ENCODE measurements at places on chromosomes 5 and 9.

- DNase-seq: no peak
Measured at GRCh38 chr9:119801311-119801710, 432.1 kb upstream of the BRINP1 start.

GRCh38 chr5:179221196-179221876, 123.9 kb downstream of the ADAMTS2 start:
- no peak for DNase-seq

- DNase-seq: no peak
Measured at GRCh38 chr9:84538879-84539278, 130.7 kb upstream of the NTRK2 start.

DNA sequence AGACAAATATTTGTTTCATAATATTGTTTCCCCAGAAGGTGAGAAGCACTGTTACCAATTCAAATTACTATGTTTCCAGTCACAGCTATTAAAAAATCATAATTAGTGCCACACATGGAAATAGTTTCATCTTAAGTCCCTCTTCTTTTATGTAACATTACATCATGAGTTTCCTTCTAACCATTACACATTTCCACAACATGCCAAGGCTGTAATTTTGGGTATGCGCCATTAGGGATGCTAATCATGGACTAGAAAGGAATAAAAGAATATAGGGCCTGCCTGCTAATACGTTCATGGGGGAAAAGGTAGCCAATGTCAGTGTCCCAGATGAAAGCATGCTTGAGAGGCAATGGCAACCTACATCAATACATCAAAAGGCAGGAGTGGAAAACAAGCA, 142.5 kb upstream of the LPAR1 start:
- DNase-seq: no peak

DNA sequence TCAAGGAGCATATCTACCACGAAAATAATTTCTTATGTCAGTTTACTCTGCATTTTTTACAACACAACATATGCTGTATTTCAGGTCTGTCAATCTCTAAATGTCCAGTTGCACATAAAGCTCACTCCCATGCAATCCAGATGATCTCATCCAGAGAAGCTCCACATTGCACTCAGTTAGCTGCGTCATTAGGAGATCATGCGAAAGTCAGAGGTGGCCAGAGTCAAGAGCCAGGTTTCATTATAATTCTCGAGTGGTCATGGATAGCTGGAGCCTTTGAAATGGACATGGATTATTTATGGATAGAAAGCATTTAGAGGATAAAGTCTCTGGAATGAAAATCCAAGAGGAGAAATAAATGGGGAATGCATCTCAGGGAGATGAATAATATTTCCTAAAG, 232.3 kb downstream of the GAS1 start:
- DNase-seq: no peak

GRCh38 chr5:173699966-173700365, 83.5 kb upstream of the BOD1 start:
- DNase-seq: no peak

DNA sequence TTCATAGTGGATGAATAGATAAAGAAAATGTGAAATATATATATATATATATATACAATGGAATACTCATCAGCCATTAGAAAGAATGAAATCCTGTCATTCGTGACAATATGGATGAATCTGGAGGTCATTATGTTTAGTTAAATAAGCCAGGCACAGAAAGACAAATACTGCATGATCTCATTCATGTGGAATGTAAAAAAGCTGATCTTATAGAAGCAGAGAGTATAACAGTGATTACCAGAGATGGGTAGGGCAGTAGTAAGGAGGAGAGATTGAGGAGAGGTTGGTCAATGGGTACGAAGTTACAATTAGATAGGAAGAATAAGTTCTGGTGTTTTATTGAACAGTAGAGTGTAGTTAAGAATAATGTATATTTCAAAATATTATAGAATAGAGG, 19.7 kb upstream of the PCDHAC2 start:
- DNase-seq: no peak

- no peak for DNase-seq
Measured at GRCh38 chr5:149982505-149982904, 17.9 kb downstream of the TIGD6 start.

- no peak for DNase-seq
Measured at GRCh38 chr5:17989036-17989435, 354.8 kb downstream of the TAF11L14 start.

GRCh38 chr5:181138258-181138657, 7.3 kb upstream of the OR2V1 start:
- no peak for DNase-seq

DNA sequence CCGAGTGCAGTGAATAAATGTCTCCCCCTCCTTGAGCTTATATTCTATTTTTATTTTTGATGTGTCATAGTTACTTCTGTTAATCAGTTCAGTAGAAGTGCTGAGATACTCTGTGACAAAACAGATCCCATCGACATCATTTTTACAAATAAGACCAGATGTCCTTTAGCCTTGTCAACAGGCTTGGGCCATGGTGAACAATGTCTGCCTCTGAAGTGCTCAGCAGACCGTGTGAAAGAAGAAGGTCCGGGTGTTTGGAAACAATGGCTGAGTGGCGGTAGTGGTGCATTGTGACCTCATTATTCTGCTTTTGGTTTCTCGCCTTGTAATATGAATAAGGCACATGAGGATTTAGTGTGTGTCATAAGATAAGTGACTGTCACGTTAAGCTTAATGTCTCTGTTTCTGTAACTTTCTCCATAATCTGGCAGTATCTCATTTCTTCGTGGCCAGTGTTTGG, 71.2 kb downstream of the SYK start:
- no peak for DNase-seq

DNA sequence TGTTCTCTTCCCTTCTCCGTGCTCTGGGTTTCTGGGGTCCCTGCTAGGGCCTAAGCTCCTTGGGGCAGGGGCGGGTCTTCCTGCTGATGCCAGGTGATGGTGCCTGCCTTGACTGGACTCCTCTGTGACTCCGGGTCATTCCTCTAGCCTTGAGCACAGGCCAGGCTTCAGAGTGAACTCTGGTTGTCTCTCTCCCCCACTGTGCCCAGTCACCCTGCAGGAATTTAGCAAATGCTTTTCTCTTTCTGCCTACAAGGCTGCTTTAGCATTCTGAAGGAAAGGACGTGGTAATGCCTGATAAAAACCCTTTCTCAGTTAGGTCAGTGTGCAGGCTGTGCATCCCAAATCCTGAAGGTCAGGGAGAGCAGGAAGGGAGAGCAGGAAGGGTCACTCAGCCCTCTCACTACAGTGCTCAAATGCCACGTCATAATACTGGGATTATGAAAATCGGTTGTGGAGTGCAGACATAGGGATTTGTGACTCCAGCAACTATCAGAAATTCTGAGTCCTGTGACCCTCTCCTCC, 2.7 kb downstream of the CXCL14 start:
- no peak for DNase-seq

GRCh38 chr5:36653044-36653705, 46.8 kb downstream of the SLC1A3 start:
- no peak for DNase-seq

- no peak for DNase-seq
Measured at GRCh38 chr9:70125621-70126263, 82.1 kb downstream of the MAMDC2 start.

DNA sequence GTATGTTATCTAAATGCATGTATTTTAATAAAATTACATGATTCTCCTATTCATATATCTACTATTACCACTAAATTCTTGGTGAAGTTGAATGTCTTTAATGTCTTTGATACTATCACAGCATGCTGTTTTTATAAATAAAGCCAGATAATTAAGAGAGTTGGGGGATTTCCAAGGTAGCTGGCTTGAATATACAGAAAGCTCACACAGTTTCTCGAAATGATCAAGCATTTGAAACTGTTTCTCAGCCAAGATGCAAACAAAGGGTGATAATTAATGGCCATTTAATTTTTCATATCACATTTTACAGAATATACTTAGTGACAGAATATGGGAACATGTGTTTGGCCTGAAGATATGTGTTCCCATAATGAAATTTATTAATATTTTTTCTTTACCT, 145.6 kb upstream of the CDH12 start:
- no peak for DNase-seq

GRCh38 chr5:21680641-21681040, 1172.5 kb downstream of the CDH12 start:
- no peak for DNase-seq

DNA sequence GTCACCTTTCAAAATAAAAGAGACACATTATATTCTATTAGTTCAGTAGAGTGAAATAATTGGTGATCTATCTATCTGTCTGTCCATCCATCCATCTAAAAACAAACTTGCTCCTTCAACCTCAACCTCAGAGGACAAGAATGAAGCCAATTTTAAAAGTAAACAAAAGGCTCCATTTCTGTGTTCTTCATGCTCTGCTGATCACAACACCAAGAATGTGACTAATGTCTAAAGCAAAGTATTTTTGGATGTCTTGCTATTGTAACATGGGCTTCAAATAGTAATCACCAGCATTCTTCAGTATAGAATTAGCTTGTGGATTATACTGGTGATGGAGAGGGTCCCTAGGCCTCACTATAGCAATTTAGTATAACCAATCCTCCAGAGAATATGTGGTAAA, 1304.4 kb downstream of the MAT2B start:
- DNase-seq: no peak

GRCh38 chr5:136007271-136007670, 21.5 kb upstream of the TGFBI start:
- DNase-seq: no peak

DNA sequence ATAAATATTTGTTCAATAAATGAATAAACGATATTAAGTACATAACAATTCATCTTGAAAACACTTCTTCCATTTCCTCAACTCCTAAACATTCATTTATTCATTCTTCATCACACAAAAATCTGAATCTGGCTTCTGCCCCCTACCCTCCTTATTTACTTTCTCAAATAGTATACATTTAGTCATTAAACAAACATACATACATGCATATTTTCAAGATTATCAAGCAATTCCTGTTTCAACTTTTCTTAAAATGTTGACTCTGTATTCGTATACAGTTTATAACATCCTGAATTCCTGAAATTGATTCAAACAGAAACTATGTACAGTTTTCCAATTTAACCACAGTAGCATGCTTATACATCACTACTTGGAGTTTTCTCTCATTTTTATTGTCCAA, 129.0 kb downstream of the MUSK start:
- no peak for DNase-seq

- no peak for DNase-seq
Measured at GRCh38 chr5:139681112-139681458, 32.9 kb downstream of the CXXC5 start.

DNA sequence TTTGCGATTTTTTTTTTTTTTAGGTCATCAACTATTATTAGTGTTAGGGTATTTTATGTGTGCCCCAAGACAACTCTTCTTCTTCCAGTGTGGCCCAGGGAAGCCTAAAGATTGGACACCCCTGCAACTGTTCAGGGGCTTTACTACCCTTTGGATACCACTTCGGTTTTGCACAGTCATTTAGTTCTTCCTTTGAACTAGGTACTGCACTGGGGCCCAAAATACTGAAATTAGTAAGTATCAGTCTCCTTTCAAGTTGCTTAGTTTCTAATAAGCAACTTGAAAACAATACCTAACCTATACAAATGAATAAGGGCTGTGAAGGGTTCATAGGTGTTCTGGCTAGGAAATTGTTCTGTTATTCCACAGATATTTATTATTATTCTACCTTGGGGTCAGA, 45.3 kb downstream of the CWC27 start:
- DNase-seq: no peak

DNA sequence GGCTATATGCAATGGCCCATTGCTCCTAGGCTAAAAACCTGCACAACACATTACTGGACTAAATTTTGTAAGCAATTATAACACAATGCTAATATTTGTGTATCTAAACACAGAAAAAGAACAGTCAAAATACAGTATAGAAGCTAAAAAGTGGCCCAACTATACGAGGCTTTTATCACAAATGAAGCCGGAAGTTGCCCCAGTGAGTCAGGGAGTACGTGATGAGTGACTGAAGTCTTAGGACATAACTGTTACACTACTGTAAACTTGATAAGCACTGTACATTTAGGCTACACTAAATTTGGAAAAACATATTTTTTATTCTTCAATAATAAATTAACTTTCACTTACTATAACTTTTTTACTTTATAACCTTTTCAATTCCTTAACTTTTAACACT, 105.2 kb upstream of the PRR16 start:
- no peak for DNase-seq

DNA sequence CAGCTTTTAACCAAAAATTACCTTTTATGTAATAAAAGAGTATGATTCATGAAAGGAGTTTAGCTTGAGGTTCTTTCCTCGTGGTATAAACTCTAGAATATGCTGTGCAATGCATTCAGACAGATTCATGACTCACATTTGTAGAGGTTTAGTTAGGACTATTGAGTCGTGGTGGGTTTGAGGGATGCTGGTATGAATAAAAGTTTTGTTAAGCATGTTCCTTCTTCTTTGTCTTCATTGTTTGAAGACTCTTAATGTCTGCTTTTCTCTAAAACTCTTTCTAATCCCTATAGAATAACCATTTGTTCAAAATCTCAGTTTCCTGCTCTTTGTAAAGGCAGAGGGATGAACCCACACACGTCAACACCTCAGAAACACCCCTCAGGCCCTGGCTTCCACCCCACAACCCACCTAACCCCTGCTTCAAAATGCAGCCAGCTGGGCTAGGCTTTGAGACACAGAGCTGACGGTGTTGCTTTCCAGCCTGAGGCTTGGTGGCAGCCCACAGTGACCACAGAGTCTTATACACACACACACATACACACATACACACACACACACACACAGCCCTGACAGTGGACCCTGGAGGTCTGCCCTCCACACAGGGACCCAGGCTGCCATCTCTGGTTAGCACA, 69.0 kb upstream of the IRX1 start:
- no peak for DNase-seq

DNA sequence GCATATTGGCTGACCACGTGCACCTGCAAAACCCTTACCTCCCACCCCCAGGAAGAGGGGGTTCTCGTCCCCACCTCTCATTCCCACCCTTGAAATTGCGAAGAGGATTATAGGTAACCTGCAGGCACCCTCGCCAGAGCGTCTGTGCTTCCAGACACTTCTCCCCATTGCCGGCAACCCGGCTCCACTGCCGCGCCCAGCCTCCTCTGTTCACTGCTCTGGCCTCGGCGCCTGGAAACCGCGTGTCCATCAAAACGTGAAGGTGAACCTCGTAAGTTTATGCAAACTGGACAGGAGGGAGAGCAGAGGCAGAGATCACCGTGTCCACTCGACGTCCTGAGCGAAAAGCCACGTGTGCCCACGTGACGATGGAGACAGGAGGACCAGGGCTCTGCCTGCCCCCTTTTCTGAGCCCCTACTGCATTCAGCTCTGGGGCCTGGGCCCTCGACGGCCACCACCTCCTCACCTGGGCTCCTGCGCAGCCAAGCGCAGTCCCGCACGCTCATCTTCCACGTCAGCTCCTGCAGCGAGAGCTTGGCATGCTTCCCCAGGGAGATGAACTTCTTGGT, 1.9 kb downstream of the TERT start:
- no peak for DNase-seq
